Posterior vena cava (tissue), 2 donors: ENCODE measurements at places on chromosomes 6 and 20. TPM values are rescaled to one million over a fixed set of nuclear protein-coding genes. Genes with fewer than 3 reads are reported as not detected.

Gene ALDH5A1
- 4.8 TPM for total RNA-seq

Gene PNRC1
- 381 TPM for total RNA-seq

DNA sequence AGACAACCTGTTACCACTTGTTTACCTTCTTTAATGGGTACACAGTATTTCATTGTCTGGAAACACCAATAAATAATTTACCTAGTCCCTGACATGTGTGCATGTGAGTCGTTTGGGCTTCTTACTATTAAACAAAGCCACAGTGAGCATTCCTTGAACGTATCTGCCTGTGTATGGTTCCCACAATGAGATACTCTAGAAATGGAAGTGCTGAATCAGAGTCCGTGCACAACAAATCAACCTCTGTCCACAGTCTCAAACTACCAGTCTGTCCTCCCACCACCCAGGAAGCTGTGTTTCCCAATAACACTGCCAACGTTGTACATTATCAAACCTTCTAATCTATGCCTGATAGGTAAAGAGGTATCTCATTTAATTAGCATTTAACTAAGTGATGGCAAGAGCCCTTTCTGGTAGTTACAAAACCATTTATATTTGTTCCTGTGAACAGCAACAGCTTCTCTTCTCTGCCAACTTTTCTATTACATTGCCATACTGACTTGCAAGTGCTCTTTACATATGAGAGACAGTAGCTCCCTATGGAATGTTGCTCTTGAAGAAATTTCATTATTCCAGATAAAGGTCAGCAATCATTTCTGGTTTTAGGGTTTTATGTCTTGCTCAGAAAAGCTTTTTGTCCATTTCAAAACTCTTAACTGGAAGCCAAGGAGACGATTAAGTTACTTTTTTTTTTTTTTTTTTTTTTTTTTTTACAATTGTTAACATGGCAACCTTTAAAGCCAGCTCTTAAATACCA, 14.7 kb downstream of the JAG1 start:
- no peak for DNase-seq

- DNase-seq = no peak
Observed at GRCh38 chr6:165774903-165775601, 112.0 kb upstream of the PDE10A start.

- no peak for DNase-seq
Observed at GRCh38 chr6:11606332-11606731, 68.8 kb downstream of the TMEM170B start.

DNA sequence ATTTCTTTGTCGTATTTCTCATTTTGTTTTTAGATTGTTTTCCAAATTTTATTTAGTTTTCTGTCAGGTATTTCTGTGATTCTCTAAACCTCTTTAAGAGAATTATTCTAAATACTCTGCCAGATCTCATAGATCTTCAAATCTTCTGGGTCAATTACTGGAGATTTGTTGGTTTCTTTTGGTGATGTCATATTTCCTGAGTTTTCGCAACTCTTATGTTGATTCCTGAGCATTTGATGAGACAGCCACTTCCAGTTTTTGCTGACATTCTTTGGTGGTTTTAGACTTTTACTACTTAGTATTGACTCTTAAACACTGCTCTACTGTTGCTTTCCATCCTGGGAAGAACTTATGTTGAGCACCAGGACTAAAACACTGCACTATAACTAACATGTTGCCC, 21.9 kb downstream of the ADGB start:
- DNase-seq = no peak

- DNase-seq = no peak
Observed at GRCh38 chr6:144331491-144331969, 46.4 kb downstream of the UTRN start.
